HFFc6 (cell line): ENCODE measurements at places on chromosomes 7 and 10.

GRCh38 chr7:155809332-155809946 is 2.8 kb downstream of the SHH start:
- no peak overlapping the region for H3K27ac ChIP-seq
- H3K4me1 ChIP-seq = peaks cover 16% of the 10 kb centered on the region
- no peaks in the 10 kb centered on the region for H3K36me3 ChIP-seq
- no peak overlapping the region for H3K4me3 ChIP-seq
- peaks cover 40% of the 10 kb centered on the region for H3K27me3 ChIP-seq

GRCh38 chr7:11297764-11298163 is 324.1 kb downstream of the PHF14 start:
- 0 out of 2 replicates have a peak, but pooled peaks cover 5% of the 10 kb centered on the region for H3K36me3 ChIP-seq
- no peak for DNase-seq
- no peaks in the 10 kb centered on the region for H3K4me1 ChIP-seq
- no peak overlapping the region for H3K27ac ChIP-seq

GRCh38 chr7:116331020-116331419 is 120.7 kb downstream of the TES start:
- peaks cover 2% of the 10 kb centered on the region for H3K27me3 ChIP-seq
- H3K36me3 ChIP-seq = peaks cover 16% of the 10 kb centered on the region
- no peak overlapping the region for H3K4me3 ChIP-seq
- H3K27ac ChIP-seq = peak overlapping the region; percentile 13; the same call in 1 of the 2 replicates
- H3K4me1 ChIP-seq = peaks cover 79% of the 10 kb centered on the region

DNA sequence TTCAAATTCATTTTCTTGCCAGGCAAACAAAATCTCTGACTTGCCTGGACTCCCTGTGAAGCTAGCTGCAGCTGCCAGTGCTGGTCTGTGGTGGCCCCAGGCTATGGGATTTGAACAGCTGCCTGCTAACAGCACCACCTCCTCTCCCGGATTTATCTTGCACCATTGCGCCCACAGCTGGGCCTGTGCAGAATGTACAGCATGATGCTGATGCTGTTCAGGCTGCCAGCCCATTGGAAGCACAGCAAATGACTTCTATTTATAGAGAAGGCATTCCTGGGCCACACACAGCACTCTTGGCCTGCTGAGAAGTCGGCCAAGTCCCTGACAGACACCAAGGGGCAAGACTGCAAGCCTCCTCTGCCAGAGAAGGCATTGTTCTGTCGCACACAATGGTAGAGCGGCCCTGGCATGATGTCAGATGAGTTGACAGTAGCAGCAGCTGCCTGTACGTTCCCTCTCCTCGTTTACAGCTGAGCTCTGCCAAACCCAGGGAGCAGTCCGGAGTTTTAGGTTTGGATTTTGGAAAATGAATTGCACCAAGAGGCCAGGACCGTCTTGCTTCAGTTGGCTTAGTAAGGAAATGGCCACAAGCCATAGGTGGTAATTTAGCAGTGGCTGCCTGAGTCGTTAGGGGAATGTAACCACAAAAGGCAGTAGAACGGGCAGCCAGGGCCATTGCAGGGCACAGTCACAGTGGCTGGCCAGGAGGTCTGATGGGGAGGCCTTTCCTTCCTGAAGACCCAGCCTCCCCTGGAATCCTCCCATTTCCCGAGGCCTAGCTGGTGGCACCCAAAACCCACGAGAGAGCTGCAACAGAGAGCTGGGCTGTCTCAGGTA is 38.5 kb downstream of the MTURN start:
- H3K4me3 ChIP-seq = peak overlapping the region; percentile 52
- H3K27ac ChIP-seq = peak overlapping the region; percentile 93
- H3K4me1 ChIP-seq = peaks cover 73% of the 10 kb centered on the region
- peak; percentile 99 for DNase-seq
- H3K27me3 ChIP-seq = peaks cover 9% of the 10 kb centered on the region

- H3K4me1 ChIP-seq = peaks cover 32% of the 10 kb centered on the region
- no peak overlapping the region for H3K27ac ChIP-seq
- peaks cover 17% of the 10 kb centered on the region for H3K36me3 ChIP-seq
- DNase-seq = no peak
- no peaks in the 10 kb centered on the region for H3K27me3 ChIP-seq
These were observed 14.5 kb downstream of the CAPZA2 start for GRCh38 chr7:116876664-116877442.

- no peak overlapping the region for H3K27ac ChIP-seq
- no peak for DNase-seq
- no peaks in the 10 kb centered on the region for H3K36me3 ChIP-seq
- no peak overlapping the region for H3K4me3 ChIP-seq
- peaks cover 2% of the 10 kb centered on the region for H3K27me3 ChIP-seq
These were observed 148.0 kb downstream of the NRCAM start for GRCh38 chr7:108308276-108308675.

- H3K36me3 ChIP-seq = no peaks in the 10 kb centered on the region
- no peak overlapping the region for H3K4me3 ChIP-seq
- H3K27me3 ChIP-seq = peaks cover 16% of the 10 kb centered on the region
- peaks cover 16% of the 10 kb centered on the region for H3K4me1 ChIP-seq
- DNase-seq = no peak
These were observed 17.2 kb upstream of the BMPER start for GRCh38 chr7:33888166-33888565.

DNA sequence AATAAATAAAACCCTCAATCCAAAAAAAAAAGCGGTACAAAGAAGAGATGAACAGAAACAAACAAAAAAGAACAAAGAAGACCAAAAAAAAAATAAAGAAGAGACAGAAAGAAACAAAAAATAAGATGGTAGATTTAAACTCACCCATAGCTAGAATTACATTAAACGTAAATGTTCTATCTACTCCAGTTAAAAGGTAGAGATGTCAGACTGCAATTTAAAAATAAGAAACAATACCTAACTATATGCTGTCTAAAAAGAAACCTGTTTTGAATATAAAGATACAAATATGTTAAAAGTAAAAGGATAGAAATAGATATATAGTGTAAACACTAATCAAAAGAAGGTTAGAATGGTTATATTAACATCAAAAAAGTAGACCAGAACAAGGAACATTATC is 31.7 kb upstream of the ANAPC16 start:
- no peak overlapping the region for H3K27ac ChIP-seq
- H3K27me3 ChIP-seq = no peaks in the 10 kb centered on the region
- H3K4me1 ChIP-seq = peaks cover 10% of the 10 kb centered on the region
- H3K4me3 ChIP-seq = no peak overlapping the region

GRCh38 chr10:28930514-28931495 is 253.5 kb downstream of the BAMBI start:
- no peaks in the 10 kb centered on the region; the same call in 1 of the 2 replicates for H3K36me3 ChIP-seq
- no peak overlapping the region for H3K27ac ChIP-seq
- H3K4me3 ChIP-seq = no peak overlapping the region
- H3K27me3 ChIP-seq = peaks cover 7% of the 10 kb centered on the region
- no peak for DNase-seq
- H3K4me1 ChIP-seq = no peaks in the 10 kb centered on the region

GRCh38 chr10:102001435-102002068 is 54.4 kb downstream of the ARMH3 start:
- no peaks in the 10 kb centered on the region for H3K27me3 ChIP-seq
- peaks cover 17% of the 10 kb centered on the region; the same call in 1 of the 2 replicates for H3K36me3 ChIP-seq
- H3K27ac ChIP-seq = no peak overlapping the region
- H3K4me1 ChIP-seq = peaks cover 7% of the 10 kb centered on the region
- DNase-seq = no peak

GRCh38 chr10:97916586-97916985 is 66.9 kb downstream of the GOLGA7B start:
- H3K36me3 ChIP-seq = no peaks in the 10 kb centered on the region

GRCh38 chr7:120729245-120729644 is 128.7 kb downstream of the TSPAN12 start:
- H3K27me3 ChIP-seq = no peaks in the 10 kb centered on the region
- no peak overlapping the region for H3K27ac ChIP-seq
- no peak for DNase-seq
- no peaks in the 10 kb centered on the region for H3K36me3 ChIP-seq
- no peak overlapping the region for H3K4me3 ChIP-seq

- H3K27ac ChIP-seq = no peak overlapping the region
- H3K4me3 ChIP-seq = no peak overlapping the region
- no peaks in the 10 kb centered on the region for H3K4me1 ChIP-seq
- H3K27me3 ChIP-seq = no peaks in the 10 kb centered on the region; the same call in none of the 2 replicates
These were observed 23.0 kb downstream of the ZNF33B start for GRCh38 chr10:42615419-42615818.

DNA sequence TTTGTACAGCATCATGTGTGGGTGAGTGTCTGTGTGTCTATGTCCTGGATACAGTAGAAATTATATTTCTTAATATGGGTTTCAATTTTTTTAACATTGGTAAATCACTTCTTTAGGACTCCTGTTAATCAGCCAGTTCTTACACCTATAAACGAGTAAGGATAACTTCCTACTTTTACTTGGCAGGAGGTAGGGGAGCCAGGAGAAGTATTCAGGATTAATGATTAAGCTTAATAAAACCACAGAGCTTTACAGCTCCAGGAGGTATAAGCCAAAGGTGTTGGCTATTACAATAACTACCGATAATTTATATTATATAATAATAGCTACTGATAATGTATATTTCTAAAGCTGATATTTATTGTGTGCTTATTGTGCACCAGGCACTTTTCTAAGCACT is 1.7 kb upstream of the FAM3C start:
- peaks cover 2% of the 10 kb centered on the region for H3K36me3 ChIP-seq
- H3K27ac ChIP-seq = no peak overlapping the region
- no peak for DNase-seq
- no peak overlapping the region for H3K4me3 ChIP-seq
- H3K27me3 ChIP-seq = no peaks in the 10 kb centered on the region

GRCh38 chr7:143372070-143372469 is 9.1 kb upstream of the ZYX start:
- H3K27me3 ChIP-seq = peaks cover 4% of the 10 kb centered on the region
- H3K27ac ChIP-seq = no peak overlapping the region
- DNase-seq = no peak
- H3K4me1 ChIP-seq = peaks cover 50% of the 10 kb centered on the region
- H3K36me3 ChIP-seq = 0 out of 2 replicates have a peak, but pooled peaks cover 1% of the 10 kb centered on the region

DNA sequence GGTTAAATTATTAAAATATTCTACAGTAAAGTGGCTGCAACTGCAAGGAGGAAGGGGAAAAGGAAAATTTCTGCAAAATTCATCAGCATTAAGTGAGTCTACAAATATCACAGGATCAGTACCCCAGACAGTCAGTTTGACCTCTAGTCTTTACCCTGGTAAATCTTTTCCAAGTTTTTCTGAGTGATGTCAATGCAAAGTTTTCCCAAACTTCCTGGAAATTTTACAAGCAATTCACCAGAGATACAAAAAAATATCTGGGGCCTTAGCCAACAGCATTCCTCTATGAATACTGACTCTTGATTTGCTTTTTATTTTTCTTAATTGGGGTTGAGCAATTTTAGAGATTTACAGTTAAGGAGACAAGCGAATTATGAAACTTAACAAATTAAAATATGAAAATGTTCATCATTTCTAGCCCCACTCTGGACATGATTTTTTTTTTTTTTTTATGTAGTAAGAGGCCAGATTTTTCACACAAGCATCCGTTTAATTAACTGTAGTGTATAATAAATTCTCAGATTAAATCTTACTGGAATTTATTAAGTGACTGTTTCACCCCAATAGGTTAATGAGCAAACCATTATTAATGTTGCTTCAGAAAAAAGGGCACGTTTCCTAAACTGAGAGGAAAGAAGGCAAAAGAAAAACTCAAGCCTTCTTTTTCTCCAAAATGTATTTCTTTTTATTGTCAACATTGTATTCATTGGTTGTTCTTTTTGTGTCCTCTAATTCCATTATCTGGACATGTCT is 539.5 kb upstream of the FZD8 start:
- no peak overlapping the region for H3K27ac ChIP-seq
- H3K36me3 ChIP-seq = 0 out of 2 replicates have a peak, but pooled peaks cover 5% of the 10 kb centered on the region
- no peak overlapping the region for H3K4me3 ChIP-seq
- no peaks in the 10 kb centered on the region for H3K4me1 ChIP-seq
- no peak for DNase-seq

DNA sequence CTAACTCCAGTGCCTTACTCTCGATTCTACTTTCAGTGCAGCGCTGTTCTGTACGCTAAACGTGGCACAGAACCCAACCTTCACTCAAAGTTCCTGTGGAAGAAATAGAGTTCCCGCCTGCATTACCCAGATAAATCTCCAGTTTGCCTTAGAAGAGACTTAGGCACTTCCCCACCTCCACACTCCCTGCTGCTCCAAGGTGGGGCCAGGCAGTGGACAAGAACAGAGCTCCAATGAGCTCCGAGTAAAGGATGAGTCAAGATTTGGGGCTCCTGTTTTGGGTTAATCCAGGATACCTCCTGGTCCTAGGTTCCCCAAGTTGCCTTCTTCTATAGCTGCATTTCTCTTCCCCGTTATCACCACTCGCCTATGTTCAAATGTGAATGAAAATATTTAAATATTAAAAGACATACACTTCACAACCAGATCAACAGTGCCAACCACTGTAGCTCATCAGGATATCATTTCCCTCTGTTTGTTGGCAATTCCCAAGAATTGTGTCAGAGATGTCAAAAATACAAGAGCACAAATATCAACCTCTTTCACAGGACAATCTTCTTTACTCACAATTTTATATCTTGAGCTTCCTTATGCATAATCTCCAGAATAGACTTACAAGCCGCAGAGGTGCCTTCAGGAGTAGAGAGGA is 48.0 kb downstream of the MALSU1 start:
- no peak for DNase-seq
- H3K4me3 ChIP-seq = peak overlapping the region; percentile 88
- peaks cover 2% of the 10 kb centered on the region; the same call in 1 of the 2 replicates for H3K27me3 ChIP-seq

- peaks cover 19% of the 10 kb centered on the region for H3K4me1 ChIP-seq
- no peak overlapping the region for H3K4me3 ChIP-seq
- no peaks in the 10 kb centered on the region for H3K36me3 ChIP-seq
- no peak overlapping the region for H3K27ac ChIP-seq
- no peak for DNase-seq
- H3K27me3 ChIP-seq = no peaks in the 10 kb centered on the region
These were observed 185.8 kb upstream of the NRP1 start for GRCh38 chr10:33520223-33520622.

DNA sequence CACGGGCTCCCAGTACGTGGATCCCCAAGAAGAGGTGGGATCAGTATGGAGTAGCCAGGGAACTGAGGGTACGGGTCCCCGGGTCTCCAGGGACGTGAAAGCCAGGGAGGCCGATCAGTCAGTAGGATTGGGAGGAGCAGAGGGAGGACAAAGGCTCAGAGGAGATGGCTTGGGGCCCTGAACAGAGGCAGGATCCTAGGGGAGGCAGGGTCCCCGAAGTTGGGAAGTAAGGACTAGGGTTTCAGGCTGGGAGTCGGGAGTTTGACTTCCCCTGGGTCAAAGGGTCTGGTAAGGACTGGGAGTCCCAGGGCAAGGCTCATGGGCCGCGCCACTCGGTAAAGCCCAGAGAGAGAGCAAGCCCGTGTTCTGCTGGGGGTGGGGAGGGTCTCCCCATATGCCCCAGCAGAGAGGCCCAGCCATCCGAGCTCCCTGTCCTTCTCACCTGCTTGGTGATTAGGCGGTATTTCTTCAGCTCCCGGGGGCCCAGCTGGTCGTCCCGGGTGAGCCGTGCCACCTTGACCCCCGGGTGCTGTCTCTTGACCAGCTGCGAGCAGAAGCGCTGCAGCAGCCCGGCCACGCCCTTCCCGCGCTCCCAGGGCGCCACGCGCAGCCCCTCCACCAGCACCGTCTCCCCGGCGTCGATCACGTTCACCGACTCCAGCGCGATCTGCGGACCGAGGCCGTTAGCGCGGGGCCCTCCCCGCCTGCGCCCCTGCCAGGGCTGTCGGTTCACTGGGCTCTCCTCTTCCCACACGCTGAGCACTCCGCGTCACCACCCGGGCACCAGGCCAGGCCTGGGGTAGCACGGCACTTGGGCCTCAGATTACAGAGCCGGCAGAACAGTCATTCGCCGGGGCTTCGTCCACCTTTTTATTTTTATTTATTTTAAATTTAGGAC is 7.0 kb downstream of the NAT16 start:
- H3K27ac ChIP-seq = no peak overlapping the region
- peaks cover 69% of the 10 kb centered on the region for H3K27me3 ChIP-seq
- peak; percentile 70 for DNase-seq
- peaks cover 52% of the 10 kb centered on the region for H3K4me1 ChIP-seq
- peak overlapping the region; percentile 71 for H3K4me3 ChIP-seq

GRCh38 chr7:55258631-55259030 is 106.5 kb upstream of the LANCL2 start:
- H3K4me3 ChIP-seq = no peak overlapping the region
- peaks cover 23% of the 10 kb centered on the region for H3K4me1 ChIP-seq
- DNase-seq = no peak
- H3K27me3 ChIP-seq = peaks cover 12% of the 10 kb centered on the region
- no peak overlapping the region for H3K27ac ChIP-seq
